ENCODE measurements at places on chromosomes 12 and 14.

GRCh38 chr12:108507971-108508642 lies 7.0 kb upstream of the FICD start:
- no peak for DNase-seq

DNA sequence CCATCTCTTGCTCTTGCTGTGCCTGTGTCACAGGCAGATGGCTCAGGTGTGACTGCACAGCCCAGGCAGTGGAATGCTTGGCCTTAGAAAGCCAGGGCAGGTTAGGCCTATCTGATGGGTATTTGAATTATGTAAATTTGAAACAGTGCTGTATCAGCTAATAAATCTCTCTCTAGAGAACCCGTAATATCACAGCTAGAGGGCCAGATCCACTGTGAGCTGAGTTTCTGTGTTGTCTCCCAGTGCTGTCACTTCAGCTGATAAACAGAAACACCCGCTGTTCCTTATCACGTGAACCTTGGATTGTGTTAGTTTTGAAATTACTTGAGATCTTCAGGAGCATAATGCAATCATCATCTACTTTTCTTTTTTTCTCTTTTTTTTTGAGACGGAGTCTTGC lies 21.5 kb upstream of the ALDH2 start:
- DNase-seq, result no peak

GRCh38 chr12:1779783-1780182 lies 40.6 kb upstream of the LRTM2 start:
- no peak for DNase-seq

DNA sequence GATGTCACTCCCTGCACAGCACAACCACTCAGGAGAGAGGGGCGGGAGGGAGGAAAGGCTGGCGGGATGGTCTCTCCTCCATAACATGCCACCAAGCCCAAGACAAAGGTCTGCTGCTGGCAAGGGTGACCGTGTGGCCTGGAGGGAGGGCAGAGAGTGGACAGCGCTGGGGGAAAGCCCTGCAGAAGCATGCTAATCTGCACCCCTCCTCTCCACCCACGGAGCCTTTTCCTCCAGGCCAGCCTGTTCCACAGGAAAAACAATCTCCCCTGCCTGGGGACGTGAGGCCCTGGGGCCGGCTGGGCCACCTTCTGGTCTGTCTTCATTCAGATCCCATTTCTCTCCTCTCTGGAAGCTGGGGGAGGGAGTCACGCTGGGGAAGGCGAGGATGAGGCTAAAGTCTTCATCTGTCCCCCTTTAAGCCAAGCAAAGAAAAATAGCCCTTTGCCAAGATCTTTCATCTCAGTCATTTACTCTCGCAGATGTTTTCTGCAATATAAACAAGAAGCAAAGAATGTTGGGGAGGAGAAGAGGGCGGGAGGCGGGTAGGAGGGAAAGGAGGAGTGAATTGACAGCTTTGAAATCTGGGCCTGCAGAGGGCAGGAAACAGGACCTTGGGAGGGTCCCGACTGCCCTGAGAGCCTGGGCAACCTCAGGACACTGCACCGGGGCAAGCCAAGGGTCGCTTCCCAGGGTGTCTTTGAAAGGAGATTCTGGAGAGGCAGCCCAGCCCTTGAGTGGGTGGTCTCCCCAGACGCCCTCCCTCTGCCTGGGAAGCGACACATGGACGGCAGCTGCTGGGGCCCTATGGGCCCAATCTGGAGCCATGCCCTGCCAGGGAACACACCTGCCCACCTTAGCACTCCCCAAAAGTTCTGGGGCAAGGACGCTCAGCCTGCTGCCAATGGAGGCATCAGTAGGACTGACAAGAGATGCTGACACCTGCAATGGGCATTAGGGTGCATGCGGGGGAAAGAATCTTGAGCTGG lies 133.6 kb downstream of the ZFP36L1 start:
- no peak for DNase-seq

- no peak for DNase-seq
Measured at GRCh38 chr12:39406262-39406661, 36.7 kb downstream of the KIF21A start.

DNA sequence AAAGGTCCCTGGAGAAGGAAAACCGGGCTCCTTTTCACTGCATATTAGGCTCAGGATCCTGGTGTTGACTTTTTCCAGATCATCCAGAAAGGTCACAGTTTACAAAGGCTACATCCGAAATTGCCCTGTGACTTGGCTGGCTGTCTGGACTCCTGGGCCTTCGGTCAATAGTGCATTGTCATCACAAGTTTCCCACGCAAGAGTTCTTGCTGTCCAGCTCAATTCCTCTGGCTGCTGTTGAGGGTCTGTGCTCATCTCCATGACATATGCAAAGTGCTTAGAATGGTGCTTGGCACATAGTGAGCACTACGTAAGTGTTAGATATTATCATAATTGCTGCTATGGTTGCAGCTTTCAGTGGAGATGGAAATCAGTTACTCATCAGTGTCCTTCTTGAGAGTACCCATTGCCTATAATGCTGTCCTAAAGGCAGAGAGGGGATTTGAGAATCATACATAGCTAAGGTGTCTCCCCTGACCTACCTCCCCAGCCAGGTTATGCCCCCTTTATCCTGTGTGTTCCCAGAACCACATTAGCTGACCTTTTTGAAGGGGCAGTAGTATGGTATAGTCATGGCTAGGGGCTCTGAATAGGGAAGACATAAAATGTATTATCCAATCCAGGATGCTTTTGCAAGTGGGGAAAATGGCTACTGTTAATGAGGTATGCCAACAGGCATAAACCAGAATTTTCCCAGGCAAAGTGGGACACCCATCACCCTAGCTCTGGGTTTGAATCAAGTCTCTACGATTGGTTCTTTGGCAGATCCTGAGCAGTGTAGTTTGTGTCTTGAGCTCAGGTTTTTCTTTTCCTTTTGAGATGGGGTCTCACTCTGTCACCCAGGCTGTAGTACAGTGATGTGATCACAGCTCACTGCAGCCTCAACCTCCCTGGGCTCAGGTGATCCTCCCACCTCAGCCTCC lies 132.0 kb upstream of the CCND2 start:
- DNase-seq, result no peak

DNA sequence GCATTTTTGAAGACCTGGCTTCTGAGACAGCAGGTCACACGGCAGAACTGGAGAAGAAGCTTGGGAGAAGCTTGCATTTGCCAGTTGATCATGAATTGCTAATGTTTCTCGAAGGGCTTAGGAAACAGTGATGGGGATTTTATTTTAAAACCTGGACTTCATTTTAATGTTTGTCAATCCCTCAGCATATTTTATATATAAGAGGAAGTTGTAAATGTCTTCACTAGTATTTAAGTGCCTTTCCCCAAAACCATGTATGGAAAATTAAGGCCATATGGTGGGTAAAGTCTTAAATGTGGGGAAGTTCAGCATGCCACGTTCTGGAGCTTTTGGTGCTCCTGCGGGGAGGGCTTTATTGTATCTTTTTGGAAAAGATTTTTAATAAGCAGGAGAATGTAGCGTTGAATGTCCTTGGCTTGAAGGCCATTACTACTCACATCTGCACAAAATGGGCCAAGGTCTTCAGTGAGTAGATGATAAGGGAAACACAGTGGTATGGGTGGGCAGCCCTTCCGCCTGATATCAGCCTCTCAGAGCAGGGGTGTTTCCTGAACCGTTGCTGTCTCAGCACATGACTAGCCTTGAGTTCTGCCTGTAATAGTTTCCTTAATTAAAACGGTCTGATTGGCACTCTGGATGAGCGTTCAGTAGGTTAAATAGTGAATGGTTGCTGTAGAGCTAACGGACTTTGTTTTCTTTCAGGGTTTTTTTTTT lies 511.4 kb downstream of the PCNX1 start:
- no peak for DNase-seq

DNA sequence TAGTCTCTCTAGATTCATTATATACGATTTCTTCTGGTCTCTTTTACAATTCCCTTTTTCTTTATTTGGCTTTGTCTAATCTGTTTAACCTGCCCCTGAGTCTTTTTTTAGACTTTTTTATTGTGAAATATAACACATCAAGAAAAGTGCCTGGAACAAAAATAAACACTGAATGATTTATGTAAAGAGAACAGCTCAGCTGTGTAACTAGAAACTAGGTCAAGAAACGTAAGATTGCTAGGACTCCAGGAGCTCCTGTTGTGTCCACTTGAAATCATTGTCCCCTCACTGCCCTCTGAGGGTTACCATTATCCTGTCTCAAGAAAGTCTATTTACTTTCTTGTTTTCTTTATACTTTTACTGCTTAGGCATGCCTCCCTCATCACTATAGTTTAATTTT lies 23.1 kb downstream of the EXD2 start:
- no peak for DNase-seq

DNA sequence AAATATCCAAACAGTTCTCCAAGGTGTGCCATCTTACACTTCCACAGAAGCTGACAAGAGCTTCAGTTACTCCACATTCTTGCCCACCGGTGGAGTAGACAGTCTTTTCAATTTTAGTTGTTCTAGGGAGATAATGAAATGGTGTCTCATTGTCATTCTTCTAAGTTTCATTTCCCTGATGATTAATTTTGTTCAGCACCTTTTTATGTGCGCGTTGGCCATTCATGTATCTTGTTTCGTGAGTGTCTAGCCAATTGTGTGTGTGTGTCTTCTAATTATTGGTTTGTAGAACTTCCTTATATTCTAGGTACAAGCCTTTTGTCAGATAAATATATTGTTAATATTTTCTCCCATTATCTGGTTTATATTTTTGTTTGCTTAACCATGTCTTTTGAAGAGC lies 63.1 kb downstream of the GLT1D1 start:
- no peak for DNase-seq

DNA sequence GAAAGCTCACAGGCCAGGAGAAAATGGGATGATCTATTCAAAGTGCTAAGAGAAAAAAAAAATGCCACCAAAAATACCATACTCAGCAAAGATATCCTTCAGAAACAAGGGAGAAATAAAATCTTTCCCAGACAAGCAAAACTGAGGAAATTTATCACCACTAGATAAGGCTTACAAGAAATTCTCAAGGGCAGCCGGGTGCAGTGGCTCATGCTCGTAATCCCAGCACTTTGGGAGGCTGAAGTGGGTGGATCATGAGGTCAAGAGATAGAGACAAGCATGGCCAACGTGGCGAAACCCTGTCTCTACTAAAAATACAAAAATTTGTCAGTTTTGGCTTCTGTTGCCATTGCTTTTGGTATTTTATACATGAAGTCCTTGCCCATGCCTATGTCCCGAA lies 48.2 kb downstream of the CRY1 start:
- DNase-seq, result no peak

- no peak for DNase-seq
Measured at GRCh38 chr12:108779998-108780688, 48.8 kb upstream of the CORO1C start.

- no peak for DNase-seq
Measured at GRCh38 chr12:45189766-45190403, 26.0 kb upstream of the ANO6 start.

GRCh38 chr12:114817571-114818425 lies 133.8 kb upstream of the TBX3 start:
- no peak for DNase-seq

GRCh38 chr14:102655137-102655536 lies 62.7 kb downstream of the RCOR1 start:
- DNase-seq, result no peak

GRCh38 chr14:39376667-39377403 lies 55.4 kb downstream of the FBXO33 start:
- DNase-seq, result no peak

DNA sequence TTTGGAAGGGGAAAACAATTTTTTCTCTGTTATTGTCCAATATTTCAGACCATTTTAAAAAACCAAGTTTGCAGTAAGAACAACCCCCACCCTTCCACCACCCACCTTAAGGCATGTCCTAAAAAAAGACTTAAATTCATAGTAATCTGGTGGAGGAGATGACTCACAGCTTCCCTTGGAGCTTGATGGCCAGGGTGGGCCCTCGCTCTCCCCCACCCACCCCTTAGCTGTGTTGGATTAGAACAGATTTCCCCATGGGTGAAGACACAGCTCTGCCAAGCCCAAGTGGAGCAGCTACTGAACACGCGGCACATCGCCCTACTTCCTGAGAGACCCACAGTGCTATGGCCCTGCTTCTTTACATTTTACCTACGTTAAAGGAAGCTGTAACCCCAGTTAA lies 140.3 kb downstream of the GCH1 start:
- DNase-seq, result no peak

GRCh38 chr12:59425798-59426197 lies 170.0 kb upstream of the SLC16A7 start:
- DNase-seq, result no peak

DNA sequence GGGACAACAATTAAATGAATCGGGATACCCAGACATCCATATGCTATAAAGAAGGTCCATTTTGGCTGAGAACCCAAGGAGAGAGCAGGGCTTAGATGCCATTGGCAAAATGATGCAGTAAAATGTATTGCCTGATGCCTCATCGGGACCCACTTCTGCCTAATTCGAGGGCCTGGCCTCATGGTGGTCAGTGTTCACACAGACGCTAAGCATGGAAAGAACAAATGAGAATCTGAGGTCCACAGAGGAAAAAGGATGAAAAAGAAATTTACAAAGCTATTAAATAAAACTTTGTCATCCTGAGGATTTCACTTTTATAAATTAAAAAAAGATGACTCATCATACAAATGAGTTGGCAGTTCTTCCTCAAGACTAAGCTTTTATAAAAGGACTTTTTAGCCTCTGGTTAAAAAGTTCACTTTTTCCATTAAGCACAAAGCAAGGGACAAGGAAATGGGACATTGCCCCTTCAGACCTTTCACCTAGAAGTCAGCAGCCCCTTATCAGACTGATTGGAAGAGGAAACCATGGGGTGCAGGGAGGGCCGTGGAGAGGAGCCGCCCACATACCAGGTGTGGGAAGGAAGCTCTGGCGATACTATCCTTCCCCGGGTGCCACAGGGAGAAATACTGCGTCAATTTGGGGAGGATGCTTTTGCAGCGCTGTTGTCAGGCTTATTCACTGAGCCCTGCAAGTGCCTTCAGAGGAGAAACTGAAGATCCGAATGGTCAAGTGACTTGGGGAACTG lies 176.0 kb downstream of the EGLN3 start:
- no peak for DNase-seq

GRCh38 chr12:39464976-39465695 lies 22.2 kb upstream of the KIF21A start:
- DNase-seq, result no peak

DNA sequence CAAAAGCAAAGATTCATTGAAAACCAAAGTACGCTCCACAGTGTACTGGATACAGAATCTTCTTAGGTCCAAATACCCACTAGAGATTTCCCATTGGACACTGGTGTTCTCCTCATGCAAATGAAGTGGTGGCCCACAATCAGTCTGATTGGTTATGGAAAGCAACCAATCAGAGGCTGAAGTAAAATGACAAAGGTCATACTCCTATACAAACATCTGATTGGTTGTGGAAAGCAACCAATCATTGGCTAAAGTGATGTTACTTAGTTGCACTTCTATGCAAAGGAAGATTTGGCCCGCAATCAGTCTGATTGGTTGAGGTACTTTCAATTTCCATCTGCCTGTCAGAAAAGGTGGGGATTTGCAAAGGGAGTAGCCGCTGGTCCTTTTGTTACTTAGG lies 1.3 kb upstream of the WASHC3 start:
- no peak for DNase-seq

DNA sequence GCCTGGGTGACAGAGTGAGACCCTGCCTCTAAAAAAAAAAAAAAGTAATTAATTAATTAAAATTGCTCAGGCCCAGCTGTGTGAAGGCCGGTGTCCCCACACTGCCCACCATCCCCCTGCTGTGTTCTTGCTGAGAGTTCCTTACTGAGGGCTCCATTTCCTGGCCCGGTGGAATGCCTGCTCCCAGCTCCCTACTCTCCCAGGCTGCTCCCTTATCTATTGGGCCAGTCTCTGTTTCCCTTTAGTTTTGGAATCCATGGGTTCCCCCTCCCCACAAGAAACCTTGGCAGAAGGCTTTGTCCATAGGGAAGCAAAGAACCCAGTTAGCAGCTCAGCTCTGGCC lies 19.0 kb downstream of the MLXIP start:
- no peak for DNase-seq
